ENCODE measurements at places on chromosomes 3 and 15. TPM values are rescaled to one million over a fixed set of nuclear protein-coding genes. Genes with fewer than 3 reads are reported as not detected.

GRCh38 chr3:195718477-195718984, 2.2 kb upstream of the MUC20 start:
- DNase-seq: no peak

DNA sequence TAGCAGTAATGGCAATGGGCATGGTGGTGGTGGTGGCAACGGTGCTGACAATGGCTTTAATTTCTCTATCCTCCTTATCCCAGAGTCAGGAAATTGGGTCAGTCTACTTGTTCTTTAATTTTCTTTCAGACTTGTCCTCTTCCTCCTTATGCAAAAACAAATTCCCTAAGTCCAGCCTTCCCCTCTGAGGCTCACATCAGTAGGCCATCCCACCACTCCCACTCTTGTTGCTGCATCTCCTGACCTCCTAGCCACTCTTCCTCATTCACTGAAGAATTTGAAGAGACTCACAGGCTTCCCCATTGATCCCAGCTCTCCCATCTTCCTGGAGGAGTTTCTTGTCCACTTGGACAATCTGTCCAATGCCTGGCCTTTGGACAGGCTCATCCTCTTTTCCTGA, 19.9 kb downstream of the DNAJB8 start:
- DNase-seq: no peak

DNA sequence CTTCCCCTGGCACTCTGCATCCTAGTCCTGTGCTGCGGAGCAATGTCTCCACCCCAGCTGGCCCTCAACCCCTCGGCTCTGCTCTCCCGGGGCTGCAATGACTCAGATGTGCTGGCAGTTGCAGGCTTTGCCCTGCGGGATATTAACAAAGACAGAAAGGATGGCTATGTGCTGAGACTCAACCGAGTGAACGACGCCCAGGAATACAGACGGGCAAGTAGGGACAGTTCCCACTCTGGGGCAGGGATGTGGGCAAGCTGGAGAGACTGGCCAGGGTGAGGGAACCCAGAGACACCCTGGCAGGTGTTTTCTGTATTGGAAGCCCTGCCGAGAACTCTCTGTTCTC, 247 bp downstream of the FETUB start:
- peak; percentile 18 for DNase-seq

CADPS gene
- total RNA-seq: 25.0 TPM

GRCh38 chr3:13902648-13903238, 22.9 kb upstream of the WNT7A start:
- DNase-seq: no peak

FLNB gene
- 34.8 TPM for total RNA-seq

RTP3 gene
- not detected for total RNA-seq

CNTN4 gene
- 1.2 TPM for total RNA-seq

DNA sequence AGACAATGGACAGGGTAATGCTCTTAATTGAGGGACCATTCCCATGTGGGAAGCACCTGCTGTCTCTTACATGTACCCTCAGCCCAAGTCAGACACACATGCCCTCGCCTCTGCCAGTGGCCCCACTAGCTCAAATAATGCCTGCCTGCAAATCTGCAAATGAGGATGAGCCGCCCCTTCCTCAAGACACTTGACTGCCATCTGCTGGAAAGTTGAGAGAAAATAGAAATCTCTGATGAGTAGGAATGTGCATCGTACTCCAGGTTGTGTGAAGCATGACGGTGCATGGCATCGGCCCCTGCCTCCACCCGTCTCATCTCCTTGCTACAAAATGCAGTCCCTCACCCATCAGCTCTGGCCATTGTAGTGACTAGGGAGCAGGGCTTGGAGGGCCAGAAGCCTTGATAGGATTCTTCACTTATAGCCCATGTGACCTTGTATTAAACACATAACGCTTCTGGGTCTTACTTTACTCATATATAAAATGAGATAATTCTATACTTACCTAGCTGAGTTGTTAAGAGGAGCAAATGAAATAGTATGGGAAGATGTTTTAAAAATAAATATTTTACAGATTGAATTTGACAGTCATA, 6.3 kb upstream of the SCN5A start:
- no peak for DNase-seq

CAMK1 gene
- 12.3 TPM for total RNA-seq

DNA sequence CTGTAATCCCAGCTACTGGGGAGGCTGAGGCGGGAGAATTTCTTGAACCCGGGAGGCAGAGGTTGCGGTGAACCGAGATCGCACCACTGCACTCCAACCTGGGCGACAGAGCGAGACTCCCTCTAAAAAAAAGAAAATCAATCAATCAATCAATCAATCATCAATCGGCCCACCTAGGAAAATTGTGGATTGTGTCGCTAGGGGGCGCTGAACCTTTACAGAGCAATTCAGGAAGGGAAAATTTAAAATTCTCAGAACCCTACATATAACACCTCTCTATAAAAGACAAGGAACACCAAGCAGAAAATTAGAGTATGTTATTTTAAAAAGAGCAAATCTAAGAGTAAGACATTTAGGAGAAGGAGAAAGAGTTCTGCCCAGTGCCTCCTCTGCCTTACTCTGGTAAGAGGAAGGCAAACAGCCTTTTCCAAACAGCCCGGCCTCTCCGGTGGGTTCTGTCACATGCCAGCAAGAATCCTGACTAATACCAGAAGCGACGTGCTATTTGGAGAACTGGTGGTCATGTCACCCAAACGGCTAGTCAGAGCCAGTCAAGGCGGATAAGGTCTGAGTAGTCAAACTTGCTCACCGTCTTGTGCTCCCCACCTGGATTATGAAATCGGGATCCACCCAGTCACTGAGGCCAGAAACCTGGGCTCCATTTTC, 22.3 kb upstream of the SMCO1 start:
- DNase-seq: no peak

BTLA gene
- total RNA-seq: not detected

DNA sequence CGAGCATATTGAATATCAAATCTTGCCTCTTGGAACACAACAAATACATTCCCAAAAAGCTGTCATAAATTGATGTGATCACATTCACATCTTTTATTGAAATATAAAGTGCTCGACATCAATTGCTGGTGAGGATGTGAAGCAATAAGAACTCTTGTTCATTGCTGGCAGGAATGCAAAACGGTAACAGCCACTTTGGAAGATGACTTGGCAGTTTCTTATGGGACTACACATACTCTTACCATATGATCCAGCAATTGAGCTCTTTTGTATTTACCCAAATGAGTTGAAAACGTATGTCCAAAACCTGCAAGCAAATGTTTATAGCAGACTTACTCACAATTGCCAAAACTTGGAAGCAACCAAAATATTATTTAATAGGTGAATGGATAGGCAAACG, 234.9 kb downstream of the CACNA2D3 start:
- no peak for DNase-seq

GOLGA6B gene
- not detected for total RNA-seq

- DNase-seq: no peak
Observed at GRCh38 chr15:41987246-41987924, 15.0 kb upstream of the EHD4 start.

DNA sequence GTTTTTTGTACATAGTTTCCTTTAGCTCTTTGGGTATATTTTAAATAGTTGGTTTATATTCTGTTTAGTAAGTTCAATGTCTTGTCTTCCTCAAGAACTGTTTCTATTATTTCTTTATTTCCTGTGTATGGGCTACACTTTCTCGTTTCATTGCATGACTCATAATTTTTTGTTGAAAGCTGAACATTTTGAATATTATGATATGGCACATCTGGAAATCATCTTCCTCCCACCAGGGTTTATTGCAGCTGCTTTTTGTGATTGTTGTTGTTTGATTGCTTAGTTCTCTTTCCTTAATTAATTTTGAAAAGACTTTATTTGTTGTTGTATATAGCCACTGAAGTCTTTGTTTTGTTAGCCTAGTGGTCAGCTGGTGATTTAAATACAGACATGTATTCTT, 43.8 kb downstream of the LSM3 start:
- DNase-seq: no peak

SCG3 gene
- total RNA-seq: not detected

DNA sequence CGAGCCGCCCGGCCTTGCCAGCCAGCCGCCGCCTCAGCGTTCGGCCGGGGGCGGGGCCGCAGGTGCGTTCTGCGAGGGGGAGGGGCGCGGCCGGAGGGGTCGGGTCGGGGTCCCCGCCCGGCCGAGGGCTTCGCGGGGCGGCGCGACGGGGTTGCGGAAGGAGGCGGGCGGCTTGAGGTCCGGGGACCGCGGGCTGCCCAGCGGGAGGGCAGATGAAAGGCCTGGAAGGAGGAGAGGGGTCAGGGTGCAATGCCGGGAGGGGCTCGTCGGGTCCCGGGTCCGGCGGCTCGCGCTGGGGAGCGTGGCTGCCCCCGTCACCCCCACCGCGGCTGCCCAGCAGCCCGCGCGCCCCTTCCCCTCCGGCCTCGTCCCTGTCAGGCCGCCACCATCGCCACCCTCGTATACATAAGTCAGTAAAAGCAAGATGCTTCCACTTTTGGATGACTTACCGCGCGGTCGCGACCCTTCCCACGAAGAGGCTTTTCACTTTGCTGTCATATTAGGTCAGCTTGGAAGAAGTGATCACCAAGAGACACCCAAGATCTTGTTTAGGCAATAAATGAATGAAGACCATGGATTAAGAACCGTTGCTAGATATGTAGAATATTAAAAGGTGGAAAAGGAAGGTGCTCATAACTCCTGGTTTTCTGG, 620 bp upstream of the ANP32A start:
- DNase-seq: no peak

- no peak for DNase-seq
Observed at GRCh38 chr15:95085056-95085455, 853.7 kb downstream of the MCTP2 start.

GRCh38 chr15:70768257-70768883, 5.0 kb upstream of the UACA start:
- DNase-seq: no peak

GRCh38 chr3:60673123-60673522, 578.1 kb downstream of the FHIT start:
- no peak for DNase-seq

DNA sequence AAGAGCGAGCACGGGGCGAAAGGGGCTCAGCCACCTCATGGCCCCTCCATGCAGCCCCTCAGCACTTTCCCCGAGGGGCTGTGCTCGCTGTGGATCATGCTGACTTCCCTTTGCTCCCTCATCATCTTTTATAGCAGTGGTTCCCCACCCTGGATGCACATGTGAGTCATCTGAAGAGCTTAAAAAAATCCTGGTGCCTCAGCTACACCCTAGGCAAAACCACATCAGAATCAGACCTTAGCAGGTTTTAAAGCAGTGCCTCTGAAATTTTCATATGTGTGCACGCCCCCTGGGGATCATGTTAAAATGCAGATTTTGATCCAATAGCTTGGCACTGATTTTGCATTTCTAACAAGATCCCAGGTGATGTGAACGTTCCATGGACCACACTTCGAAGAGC, 50.9 kb downstream of the FEM1B start:
- DNase-seq: no peak

DNA sequence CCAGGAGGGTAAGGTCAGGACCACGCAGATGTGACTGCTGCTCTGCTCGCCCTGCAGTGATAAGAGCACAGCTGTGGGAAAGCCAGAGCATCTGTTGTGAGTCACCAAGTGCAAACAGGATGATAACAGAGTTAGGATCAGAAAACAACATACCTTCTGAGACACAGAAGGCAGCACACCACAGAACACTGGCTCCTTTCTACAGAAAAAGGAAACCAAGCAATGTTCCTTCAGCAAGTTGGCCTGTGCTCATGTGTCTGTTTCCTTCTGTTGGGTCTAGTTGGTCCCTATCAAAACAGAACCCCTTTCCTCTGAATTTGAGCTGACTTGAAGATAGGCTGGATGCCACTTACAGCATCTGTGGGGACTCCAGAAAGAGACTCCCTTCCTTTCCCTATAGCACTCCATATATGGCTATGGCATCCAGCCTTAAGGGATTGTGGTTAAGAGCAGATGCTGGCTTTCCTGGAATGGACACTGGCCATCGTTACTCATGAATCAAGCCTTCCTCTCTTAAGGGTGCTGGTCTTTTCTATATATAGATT, 440.7 kb upstream of the THBS1 start:
- no peak for DNase-seq

DNA sequence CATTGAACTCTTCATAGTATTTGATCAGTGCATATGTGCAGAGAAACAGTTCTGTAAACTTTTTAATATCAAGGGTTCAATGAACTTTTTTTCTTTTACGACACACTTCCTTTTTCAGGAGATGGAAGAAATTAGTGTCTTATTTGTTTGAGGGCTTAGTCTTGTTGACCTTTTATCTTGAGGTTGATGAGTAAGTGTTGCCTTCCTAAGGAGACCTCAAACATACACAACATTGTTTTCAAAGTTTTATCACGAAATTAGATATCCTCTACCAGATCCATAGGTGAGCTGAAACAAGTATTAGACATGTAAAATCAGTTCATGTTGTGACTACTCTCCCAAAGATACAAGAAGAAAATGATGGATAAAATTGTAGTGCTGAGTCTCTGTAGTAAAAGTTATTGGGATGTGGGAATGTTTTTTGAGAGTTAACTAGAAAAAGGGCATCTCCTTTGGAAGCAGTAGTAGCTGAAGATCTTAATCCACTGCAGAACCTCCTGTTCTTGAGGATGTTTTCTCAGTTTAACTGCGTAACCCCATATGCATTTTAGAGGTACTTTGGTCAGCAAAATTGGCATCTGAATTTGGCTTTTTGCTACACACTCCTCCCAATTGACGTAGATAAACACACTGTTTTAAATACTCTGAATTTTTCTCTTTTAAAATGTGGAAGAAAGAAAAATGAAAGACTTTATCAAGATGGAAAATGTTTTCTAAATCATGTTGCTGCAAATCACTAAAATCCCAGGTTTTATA, 116.8 kb downstream of the GALK2 start:
- DNase-seq: no peak

DNA sequence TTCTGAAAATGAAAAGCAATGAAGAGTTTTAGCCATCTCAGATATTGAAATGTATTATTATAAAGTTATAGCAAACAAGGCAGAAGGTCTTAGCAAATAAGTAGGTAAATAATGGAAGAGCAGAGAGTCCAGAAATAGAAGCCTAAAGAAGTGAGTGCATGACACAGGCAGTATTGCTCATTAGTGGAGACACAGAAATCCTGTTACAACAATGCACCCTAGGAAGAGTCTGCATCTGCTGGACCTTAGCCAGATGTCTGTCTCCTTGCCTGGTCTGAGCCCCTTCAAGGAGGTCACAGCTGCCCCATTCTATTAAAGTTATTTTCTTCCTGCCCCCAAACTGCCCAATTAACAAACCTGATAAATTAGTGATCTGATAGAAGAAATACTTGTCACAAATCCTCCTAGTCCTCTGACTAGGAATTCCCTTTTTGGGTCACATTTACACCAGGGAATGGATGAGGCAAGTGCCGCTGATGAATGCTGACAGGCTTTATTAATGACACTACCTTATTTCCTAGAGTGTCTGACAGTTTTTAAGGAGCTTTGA, 51.9 kb downstream of the HOMER2 start:
- no peak for DNase-seq

Measured in left ventricle myocardium inferior (tissue), 1 donor.